ENCODE measurements at places on chromosomes 7 and 10.

- no peak for DNase-seq
Measured at GRCh38 chr7:6142871-6143380, 111.8 kb downstream of the ANKRD61 start.

- DNase-seq = no peak
Measured at GRCh38 chr7:149330914-149331567, 69.0 kb downstream of the ZNF783 start.

DNA sequence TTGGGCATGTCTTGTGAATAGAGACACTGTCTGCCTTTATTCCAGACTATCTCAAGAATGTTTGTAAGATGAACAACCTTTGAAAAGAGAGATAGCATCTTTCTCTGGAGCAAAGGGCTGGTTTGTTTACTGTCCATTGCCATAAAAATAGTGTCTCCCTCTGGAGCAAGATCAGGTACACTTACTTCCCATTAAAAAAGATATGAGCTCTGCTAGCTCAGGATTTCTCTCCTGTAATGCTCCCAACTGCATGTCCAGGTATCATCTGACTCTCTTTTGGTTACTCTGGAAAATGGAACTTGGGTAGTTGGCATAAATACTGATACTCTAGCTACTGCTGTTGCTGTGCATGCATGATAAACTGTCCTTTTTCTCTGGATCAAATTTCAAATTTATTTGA is 381.1 kb downstream of the TFEC start:
- DNase-seq = no peak

DNA sequence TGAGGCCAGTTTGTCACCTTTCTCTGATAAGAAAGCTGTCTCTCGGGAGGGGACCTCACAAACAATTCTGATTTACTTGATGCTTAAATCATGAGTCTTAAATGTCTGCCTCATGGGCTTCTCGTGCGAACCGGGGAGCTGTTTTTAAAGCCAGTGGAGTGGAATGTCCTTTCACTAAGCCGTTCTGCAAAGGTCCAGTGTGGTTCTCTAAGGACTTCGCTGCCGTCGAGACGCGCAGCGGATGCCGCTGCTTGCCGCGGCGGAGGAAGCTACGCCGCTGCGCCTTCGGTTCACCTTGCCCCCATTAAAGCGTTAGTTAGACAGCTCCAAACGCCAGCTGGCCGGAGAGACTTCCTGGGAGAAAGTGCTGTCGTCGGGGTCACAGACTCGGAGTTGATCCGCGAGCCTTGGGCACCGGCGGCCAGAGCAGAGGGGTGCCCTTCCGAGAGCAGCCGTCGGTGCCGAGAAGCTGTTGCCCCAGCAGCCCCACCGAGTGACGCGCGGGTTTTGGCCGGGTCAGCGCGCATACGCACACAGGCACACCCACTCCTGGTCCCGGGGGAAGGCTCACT is 1.3 kb upstream of the HMX3 start:
- no peak for DNase-seq

DNA sequence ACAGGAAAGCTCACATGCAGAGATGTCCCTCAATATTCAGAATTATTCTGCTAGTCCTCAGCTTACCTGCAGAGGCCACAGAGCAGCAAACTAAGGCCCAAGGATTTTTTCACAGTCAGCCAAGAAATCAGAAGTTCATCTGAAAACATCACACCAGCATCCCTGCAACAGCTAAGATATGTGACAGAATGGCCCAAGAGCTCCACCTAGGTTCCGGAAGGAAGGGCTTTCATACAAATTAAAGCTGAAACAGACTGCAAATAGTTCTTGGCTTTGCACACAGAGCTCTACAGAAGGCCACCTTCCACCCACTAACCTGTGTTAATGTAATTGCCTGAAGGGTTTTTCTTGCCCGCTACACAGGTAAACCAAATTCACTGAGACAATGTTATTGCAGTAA is 438.8 kb upstream of the C7orf33 start:
- DNase-seq = no peak

DNA sequence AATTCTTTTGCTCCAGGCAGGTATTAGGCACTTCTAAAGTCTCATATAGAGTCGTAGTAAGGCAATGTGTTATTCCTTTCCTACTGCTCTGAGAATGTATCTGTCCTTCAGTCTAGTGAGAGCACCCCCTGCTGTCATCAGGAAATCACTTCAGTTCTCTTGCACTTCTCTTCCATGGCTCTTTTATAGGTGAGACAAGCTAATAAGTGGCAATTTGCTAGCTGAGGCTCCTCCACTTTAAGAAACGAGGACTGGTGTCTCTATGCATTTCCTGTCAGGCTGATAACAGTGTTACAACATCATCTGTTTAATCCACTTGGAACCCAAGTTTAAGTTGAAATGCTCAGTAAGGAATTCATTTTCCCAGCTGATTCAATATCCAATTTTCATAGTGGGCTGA is 350.6 kb downstream of the TFEC start:
- no peak for DNase-seq

GRCh38 chr7:114152314-114152938 is 233.6 kb upstream of the PPP1R3A start:
- DNase-seq = no peak

- no peak for DNase-seq
Measured at GRCh38 chr7:48837266-48837665, 87.1 kb upstream of the CDC14C start.

GRCh38 chr7:3451701-3452100 is 150.6 kb downstream of the SDK1 start:
- DNase-seq = no peak

DNA sequence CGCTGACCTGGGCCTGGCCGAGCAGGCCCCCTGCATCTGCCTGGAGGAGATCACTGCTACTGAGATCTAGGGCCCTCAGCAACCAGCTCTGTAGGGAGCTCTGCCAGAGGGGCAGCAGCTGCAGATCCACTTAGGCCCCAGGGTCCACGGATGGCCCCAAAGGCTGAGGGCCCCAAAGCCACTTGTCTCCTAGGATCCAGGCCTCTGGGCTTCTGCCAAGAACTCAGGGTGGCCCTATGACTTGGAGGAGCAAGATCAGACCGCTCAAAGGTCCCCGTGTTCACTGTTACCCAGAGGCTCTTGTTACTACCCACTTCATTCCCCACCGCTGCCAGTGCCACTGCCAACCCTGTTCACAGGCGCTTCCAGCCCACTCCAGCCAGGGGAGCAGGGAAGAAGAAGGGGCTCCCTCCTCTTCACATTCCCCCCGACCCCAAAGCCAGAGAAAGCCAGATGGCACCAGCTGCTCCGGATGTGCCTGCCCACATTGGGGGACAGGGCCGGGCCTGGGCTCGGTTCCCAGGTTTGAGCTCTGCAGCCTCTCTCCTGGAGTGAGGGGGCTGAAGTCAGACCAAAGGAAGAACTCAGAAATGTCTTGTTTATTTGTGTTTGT is 7.6 kb downstream of the LZTS2 start:
- DNase-seq = no peak

GRCh38 chr7:105787793-105788192 is 88.6 kb downstream of the ATXN7L1 start:
- no peak for DNase-seq

DNA sequence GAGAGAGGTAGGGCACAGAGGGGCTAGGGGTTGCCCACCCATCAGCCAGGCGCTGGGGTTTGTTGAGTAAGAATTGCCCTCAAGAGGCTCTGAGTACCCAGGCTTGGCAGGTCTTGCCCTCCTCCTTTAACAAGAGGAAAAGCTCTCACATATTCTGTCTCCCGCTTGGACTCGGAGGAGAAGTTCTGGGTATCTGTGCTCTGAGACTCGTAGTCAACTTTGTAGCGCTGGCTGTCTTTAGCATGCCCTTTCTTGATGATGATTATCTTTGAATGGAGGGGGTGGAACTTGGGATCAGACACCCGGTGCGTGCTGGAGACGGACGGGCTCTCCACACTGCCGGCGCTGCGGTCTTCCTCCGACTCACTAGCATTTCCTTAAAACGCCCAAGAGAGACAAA is 4.0 kb downstream of the IGFBP3 start:
- no peak for DNase-seq

DNA sequence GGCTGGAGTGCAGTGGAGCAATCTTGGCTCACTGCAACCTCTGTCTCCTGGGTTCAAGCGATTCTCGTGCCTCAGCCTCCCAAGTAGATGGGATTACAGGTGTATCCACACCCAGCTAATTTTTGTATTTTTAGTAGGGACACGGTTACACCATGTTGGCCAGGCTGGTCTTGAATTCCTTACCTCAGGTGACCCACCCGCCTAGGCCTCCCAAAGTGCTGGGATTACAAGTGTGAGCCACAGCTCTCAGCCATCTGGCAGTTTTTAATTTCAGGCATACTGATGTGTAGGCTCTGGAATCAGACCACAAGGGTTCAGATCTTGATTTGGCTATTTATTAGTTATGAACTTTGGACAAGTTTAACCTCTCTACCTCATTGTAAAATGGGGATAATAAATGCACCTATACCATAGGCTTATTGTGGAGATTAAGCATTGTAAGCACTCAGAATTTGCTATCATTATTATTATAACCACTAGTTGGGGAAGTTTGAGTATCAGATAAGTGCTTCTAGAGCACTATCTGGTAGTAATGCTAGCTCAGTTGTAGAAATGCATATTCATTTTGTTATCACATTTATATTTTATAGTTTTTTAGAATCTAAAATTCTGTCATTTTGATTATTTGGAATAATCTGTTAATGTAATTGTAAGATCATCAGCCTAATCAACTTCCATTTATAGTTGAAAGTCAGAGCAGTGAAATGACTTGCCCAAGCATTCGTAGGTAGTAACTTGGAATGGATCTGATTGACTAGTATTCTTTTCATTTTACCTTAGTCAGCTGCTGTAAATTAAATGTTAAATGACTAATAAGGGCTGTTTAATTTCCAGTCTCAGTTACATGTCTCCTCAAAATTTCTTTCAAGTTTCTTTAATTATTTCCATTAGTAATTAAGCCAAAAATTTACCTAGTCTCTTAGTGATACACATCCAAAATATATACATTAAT is 22.5 kb downstream of the KMT2E start:
- DNase-seq = no peak
